HepG2 (cell line): ENCODE measurements at places on chromosomes 7 and 10. TPM values are rescaled to one million over a fixed set of nuclear protein-coding genes. Genes with fewer than 3 reads are reported as not detected.

DNA sequence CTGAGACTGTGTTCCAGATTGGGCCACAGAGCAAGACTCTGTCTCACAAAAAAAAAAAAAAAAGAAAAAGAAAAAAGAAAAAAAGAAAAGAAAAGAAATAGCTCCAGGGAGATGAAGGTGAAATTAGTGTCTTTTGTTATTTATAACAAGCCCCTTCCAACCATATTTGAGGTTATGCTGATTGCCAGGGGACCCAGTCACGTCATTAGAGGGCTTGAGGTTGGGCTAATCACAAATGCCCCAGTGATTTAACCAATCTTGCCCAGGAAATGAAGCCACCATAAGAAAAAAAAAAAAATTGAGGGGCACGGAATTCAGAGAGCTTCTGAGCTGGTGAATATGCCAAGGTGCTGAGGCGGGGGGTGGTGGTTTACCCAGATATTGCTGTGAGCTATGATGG, 11.3 kb upstream of the RNF216 start:
- no peak for DNase-seq

DNA sequence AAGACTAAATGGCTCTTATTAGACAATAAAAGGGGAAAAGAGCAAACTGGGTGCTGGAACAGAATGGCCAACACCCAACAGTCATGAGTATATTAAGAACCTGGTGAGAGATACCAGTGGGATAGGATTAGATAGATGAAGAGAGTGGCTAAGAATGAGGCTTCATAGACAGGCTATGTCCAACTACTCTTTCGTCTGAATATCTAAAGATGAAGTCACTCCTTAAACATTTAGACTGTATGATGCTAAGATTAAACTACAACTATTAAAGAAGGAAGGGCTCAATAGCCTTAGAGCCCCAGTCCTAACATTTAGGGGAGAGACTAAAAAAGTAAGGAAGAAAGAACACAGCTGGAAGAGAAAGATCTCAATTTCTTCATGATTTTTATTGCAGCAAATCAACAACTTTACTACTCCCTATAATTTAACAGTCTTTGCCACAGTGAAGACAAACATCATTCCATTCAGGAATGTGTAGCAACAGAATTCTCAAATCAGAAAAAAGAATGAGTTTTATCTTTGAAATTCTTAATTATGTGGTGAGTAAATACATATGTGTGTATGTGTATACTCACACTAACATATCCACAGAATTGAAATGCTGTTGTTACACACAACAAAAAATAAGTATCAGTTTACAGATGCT, 45.6 kb downstream of the CACNA2D1 start:
- no peak for DNase-seq

Gene CPXM2
- not detected in 2 replicates for total RNA-seq

DNA sequence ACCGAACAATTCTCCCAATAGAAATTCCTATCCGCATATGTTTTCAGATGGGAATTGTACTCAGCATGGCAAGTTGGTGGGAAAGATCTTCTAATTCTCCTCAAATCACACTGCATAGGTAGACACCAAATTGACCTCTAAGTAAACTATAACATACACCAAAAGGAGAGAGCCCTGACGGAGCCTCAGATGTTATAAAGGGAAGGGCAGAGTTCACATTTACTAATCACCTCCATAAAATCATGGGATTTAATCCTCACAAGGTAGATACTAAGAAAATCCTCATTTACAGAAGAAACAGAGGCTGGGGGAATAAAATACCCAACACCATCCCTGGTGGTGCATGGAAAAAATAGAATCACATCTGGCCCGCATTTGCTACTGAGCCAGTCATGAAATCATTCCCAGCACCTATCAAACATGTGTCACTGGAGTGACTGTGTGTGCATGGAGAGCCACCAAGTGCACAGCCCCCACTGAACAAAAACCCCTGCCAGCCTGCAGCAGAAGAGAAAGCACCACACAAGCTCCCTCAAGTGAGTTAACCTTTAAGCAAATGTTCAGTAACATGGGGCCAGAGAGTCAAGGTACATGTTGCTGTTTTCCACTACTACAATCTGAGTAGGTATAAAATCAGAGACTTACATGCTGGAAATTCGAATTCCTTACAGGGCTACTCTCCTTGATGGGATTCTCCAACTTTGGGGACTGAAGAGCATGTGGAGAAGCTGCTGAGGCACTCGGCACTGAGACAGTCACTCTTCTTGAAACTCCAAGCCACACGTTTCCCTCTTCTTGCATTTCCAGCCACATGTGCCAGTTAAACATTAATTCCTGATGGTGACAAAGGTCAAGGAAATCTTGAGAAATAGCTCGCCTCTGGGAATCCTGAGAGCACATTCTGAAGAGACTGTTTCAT, at the start of gene DDC:
TSS of gene DDC (minus strand) at position 766 of the 919 bp plus-strand sequence. CDS start 21,320 bp downstream, outside the sequence.
- peak; percentile 81 for DNase-seq

DNA sequence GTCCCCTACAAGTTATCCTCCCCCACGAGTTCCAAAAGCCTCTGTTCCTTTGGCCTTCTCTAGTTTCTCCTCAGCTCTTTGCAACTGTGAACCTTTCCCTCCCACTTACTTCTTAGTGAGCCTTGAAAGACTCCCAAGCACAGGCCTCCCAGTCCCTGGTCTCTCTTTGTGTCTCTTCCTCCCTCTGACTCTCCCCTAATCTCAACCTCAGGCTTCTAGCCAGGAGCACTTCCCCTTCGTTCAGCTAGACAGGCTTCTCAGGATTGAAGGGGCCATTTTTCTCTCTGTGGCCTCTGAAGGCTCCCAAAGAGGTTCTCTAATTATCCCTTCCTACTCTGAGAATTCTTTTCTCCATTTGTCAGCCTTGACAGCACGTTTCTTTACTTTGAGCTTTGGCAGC, 50.2 kb upstream of the PHYHIPL start:
- no peak for DNase-seq

GRCh38 chr7:41164440-41164839, 538.5 kb downstream of the INHBA start:
- DNase-seq = no peak

- no peak for DNase-seq
These were observed 47.1 kb downstream of the HIBADH start for GRCh38 chr7:27615420-27616185.

Gene DRGX
- total RNA-seq = not detected in 2 replicates

GRCh38 chr7:99111591-99111990, 32.3 kb downstream of the SMURF1 start:
- DNase-seq = no peak
